ENCODE measurements at places on chromosomes 2 and 18.

DNA sequence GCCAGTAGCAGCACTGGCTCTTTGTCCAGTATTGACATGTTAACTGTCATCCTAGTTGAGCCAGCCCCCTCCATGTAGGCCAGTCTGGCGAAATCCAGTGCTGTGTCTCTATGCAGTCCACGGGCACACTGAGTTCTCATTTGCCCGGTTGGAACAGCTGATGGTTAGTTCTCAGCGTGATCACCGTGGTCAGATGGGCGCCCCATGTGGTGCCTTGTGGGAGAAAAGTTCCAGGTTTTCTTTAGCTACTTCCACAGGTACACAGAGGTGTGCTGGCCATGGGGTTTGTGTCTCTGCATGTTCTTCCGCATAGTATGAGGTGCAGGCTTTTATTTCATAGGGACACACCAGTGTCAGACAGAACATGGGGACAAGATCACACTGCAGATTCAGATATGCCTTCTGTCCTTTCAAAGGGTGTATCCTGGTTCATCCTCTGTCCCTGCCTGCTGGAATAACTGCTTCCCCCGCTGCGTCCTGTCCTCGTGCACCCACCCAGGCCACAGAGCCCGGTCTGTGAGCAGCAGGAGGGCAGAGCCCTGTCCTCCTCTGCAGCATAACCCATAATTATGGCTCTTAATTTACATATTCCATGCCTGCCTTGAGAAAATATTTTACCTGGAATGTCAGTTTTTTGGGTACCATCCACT lies 334.1 kb downstream of the GBX2 start:
- no peak for DNase-seq
- H3K4me3 ChIP-seq = no peak overlapping the region
- peaks cover 3% of the 10 kb centered on the region for H3K27me3 ChIP-seq

DNA sequence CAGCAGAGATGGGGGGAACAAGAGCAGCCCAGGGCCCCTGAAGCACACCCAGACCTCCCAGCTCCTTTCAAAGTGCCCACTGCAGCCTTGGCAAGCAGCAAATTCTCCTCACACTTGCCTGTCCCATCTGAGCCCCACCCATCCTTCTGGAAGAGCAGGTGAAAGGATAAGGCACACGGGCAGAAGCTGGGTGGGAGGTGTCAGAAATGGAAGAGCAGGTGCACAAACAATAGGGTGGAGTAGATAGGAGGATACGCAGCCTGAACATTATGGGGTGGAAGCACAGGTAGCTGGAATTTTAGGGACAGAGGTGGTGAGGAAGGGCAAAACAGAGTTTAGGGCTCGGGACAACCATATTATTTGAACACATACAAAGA lies 69.2 kb downstream of the TNS1 start:
- H3K4me1 ChIP-seq = no peaks in the 10 kb centered on the region
- H3K27ac ChIP-seq = no peak overlapping the region
- no peak overlapping the region for H3K4me3 ChIP-seq
- H3K27me3 ChIP-seq = peaks cover 3% of the 10 kb centered on the region

DNA sequence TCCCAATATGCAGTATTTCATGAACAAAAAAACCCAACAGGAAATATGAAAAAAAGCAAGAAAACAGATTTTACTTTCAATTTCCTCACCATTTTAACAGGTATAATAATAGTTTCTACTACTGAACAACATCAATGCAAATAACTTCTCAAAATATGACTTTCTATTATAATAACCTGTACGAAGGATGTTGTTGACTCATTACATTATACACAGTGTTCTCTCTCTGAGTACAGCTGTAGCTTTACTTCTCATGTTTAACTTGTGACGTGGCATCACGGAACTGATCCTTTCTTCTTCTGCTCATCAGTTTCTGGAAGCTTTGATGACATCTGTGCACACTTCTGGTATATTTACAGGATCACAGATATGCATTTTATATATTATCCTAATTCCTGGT lies 40.0 kb downstream of the FAM228A start:
- H3K36me3 ChIP-seq = peaks cover 67% of the 10 kb centered on the region
- no peaks in the 10 kb centered on the region for H3K27me3 ChIP-seq
- H3K4me1 ChIP-seq = no peaks in the 10 kb centered on the region
- no peak overlapping the region for H3K4me3 ChIP-seq

DNA sequence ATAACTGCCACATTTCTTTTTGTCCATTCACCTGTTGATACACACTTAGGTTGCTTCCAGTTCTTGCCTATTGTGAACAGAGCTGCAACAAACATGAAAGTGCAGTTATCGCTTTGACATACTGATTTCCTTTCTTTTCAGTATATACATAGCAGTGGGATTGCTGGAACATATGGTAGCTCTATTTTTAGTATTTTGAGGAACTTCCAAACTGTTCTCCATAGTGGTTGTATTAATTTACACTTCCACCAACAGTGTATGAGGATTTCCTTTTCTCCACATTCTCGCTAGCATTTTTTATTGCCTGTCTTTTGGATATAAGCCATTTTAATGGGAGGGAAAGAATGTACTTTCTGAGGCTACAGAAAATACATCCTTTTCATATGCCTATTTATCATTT lies 167.4 kb downstream of the GULP1 start:
- H3K36me3 ChIP-seq = no peaks in the 10 kb centered on the region
- no peak for DNase-seq
- no peaks in the 10 kb centered on the region for H3K4me1 ChIP-seq
- H3K4me3 ChIP-seq = no peak overlapping the region
- no peaks in the 10 kb centered on the region for H3K27me3 ChIP-seq
- no peak overlapping the region for H3K27ac ChIP-seq
